Naive thymus-derived CD4-positive, alpha-beta T cell (primary cell): ENCODE measurements at places on chromosomes 3 and 15.

DNA sequence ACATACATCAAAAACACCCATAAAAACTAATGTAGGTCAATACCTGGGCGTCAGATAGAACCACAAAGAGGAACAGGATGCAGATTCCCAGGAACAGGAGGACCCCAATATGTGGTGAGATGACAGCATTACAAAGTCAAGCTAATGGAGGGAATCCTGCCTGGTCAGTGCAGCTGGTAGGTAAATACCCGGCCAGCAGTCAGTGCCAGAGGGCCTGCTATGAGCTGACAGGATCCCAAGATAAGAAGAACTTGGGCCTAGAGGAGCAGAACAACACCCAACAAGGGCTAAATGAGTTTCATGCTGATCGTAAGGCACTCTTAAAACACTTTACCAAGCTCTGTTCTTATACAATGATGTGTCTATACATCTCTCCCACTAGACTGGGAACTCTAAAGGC, 61.2 kb upstream of the KCNMB2 start:
- DNase-seq, result no peak

GRCh38 chr3:37852771-37853170, 8.9 kb upstream of the CTDSPL start:
- DNase-seq, result no peak

DNA sequence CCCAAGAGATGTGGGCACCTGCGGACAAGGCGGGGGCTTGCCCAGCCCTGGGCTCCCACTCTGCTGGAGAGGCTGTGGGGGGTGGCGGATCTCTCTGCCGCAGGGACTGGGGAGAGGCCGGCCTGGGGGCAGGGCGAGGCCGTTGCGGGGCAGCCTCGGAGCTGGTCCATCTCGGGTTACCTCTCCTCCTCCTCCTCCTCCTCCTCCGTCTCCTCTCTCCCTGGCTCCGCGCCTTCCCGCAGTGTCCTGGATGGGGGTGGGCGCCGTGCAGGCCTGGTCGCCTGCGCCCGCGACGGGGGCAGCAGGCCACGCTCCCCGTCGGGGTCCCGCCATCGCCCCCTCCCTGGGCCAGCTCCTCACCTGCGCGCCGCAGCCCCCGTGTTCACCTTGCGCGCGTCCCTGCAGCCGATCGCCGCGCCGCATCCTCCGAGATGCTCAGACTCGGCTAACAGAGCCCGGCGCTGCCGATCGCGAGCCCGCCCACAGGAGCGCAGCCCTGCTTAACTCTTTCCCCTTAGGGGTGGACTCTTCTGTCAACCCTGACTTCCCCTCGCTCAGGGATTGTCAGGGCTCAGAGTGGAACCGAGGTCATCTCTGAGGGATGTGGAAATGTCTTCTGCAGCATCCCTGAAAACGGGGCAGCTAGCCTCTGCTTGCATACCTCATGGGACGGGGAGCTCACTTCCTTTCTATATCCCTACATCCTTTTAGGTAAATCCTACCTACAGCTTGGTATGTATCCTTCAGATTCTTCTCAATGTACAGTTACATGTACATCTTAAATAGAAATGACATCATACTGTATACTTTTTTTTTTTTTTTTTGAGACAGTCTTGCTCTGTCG, at the start of gene PRRT3:
Gene PRRT3, minus strand, starts transcription at position 447 of the 844 bp plus-strand sequence. CDS start 2,293 bp downstream, outside the sequence.
- DNase-seq, result peak; percentile 55

- no peak for DNase-seq
Observed at GRCh38 chr15:95492388-95493070, 838.0 kb upstream of the NR2F2 start.

- DNase-seq, result no peak
Observed at GRCh38 chr3:44896440-44896839, 22.0 kb downstream of the TGM4 start.

DNA sequence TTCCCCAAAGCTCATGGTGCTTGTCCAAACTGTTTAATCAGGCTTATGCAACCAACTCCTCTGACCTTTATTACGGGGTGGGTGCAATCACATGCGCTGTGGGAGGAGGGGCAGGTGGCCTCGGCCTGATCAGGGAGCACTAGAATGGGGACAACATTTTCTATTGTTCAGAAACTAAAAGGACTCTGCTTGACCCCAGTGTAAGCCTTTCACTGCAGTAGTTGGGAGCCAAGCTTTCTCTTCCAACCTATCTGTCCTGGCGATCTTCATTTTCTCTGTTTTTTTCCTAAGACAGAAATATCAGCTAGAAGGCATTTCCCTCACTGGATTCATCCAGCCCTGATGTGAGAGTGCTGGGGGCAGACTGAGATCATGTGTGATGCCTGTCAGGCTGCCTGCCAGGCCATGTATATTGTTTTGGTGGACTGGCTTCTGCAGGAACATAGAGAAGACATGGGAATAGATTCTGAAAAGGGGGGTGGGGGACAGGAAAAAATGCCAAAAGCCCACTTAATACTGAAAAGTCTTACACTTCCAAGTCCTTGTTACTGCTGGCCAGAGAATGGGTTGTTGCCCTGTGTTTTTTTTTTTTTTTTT, 627.0 kb upstream of the TBL1XR1 start:
- no peak for DNase-seq

DNA sequence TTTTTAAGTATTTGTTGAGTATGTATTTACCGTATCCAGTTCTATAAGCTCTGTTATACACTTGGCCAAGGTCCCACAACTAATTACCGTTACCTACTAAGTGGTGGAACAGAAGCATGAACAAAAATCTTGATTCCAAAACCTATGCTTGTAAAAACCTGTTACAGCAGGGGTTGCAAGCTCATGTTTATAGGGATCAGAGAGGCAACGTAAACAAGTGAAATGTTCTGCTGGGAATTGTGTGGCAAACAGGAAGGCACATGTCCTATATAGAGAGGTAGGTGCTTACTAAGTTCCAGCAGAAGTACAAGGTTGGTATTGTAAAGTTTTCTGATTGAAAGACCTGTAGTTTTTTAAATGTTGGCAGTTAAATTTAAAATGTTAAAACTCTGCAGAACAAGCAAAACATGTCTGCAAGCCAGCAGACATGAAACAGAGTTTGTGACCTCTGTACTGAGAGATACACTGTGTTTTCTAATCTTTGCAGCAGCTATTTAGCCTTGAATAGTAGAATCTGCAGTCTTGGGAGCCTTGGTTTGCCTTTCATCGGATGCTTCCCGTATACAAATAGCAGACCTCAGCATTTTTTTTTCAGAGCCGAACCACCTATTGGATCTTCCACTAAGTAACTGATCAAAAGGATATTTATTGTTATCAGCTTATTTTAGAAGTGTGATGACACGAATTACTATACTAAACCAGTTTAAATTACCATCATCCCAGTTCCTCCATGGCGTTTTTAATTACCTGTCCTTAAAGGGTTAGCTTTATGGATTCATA, 11.4 kb downstream of the IREB2 start:
- DNase-seq, result no peak

DNA sequence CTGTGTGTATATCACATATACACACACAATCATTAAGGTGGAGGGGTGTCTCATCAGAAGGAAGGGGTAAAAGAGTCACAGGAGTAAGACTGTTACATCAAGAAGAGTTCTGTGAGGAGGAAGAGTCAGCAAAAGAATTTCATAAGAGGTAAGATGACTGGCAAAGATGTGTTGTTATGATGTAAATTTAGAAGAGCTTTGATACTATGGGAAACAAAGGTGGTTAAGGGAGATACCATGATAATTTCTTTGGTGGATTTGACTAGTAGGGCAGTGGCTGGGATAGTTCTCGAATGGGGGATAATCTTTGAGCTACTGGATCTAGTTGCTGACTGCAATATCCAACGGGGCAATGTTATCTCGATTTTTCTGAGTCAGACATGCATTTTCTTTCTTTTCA, 61.6 kb downstream of the STAG1 start:
- DNase-seq, result no peak

- no peak for DNase-seq
Observed at GRCh38 chr15:64146885-64147681, 4.4 kb upstream of the SNX22 start.

DNA sequence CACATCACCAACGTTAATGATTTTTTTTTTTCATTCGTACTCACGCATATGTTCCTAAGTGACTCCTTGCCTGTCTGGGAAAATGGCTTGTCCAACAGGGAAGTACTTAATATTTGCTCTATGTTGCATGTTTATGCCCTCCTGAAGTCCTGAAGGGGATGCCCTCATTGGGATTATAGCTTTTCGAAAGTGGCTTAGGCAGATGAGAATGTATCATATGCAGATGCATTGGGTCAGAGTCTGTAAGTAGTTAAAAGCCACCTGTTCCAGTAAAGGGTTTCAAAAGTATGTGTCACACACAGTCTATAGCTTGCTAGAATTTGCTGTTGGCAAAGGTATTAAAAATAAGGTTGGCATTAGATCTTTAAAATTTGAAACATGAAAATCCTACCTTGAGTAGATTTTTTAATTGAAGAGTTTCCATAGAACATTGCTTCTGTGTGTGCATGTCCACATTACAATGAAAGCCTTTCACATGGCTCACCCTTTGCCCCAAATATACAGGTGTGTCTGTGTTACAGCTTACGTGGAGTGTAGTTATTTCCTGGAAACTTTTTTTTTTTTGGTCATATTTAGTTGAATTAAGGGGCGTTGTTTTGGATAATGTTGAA, 2.1 kb downstream of the ABHD17C start:
- no peak for DNase-seq

GRCh38 chr15:74345051-74345450, 22.4 kb downstream of the CYP11A1 start:
- no peak for DNase-seq

- DNase-seq, result no peak
Observed at GRCh38 chr3:139198929-139199328, 144.9 kb upstream of the MRPS22 start.

GRCh38 chr15:69648775-69649735, 196.4 kb downstream of the RPLP1 start:
- DNase-seq, result no peak

DNA sequence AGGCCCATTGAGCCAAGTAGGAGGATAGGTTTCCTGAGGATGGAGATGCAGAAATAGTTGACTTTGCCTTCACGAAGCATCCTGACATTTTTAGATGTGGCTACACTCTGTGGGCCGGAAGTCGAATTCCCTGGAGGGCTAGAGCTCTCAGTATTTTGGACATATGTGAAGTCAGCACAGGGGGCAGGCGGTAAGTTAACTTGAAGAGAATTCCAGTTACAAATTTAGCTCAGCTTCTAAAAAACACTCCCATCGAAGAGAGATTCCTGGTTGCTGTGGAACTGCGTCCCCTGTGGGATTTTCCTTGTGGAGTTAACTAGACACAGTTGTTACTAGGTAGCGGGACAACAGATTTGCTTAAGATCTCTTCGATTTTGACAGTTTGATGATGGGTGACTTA, 161.9 kb upstream of the RGMA start:
- no peak for DNase-seq

GRCh38 chr3:139935866-139936817, 1.2 kb downstream of the CLSTN2 start:
- no peak for DNase-seq

DNA sequence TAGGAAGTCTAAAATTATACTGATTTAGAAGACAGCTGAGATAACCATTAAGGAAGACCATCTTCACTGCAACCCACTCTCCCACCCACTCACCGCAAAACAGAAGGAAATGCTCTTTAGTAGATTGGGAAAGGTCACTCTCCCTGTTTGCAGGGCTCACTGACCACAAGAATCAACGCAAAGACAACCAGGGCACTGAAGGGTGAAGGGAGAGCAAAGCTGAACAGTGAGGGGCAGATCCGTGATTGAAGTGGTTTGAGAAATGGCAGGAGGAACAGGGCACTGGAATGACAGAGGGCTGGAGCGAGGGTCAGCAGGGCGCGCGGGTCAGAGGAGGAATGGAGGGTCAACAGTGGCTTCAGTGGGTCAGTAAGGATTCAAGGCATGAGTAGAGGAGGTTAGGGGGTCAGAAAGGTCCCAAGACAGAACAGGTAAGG, 520 bp downstream of the MESD start:
- peak; percentile 27 for DNase-seq

DNA sequence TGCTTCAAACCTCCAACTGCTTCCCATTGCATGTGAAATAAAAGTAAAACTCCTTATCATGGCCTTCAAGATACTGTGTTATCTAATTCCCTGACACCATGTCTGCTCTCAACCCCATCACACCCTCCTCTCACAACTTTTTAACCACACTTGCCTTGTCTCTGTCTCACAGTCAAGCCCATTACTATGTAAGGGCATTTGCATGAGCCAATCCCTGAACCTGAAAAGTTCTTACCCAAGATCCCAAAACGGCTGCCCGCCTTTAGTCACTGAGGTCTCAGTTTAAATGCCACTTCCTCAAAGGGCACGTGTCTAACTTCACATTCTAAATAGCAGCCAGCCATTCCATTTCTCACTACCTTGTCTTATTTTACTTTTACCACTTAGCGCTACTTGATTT, 83.1 kb downstream of the SST start:
- DNase-seq, result no peak

DNA sequence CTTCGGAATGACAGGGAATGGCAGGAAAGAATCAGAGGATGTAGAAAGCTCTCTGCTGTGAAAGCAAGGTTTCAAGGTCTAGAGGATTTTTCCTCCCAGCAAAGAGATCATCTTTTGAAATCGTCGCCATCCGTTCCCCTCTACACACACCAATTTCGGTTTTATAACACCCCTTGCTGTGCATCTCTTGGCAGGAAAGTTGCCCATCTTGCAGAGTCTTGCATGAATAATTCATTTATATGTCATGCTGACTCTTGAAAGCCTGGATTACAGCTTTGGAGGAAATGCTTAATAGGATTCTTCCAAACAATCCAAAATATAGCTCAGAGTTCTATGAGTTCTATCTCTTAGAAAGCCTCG, 262.7 kb downstream of the CHL1 start:
- DNase-seq, result no peak

DNA sequence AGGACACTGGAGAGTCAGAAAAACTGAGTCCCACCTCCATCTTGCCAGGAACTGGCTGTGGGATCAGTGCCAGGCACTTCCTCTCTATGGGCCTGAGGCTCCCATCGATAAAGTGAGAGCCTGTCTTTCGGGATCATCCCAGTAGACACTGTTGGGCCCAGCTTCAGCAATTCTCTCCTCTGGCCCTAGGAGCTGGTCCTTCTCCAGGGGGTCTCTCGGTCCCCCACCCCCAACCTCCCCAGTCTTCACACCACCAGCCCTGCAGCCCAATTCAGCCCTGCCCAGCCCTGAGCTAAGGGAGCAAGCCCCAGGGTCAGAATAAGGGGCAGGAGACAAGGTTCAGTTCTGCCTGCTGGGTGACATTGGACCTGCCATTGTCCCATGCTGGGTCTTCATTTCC, 4.5 kb upstream of the LCTL start:
- no peak for DNase-seq

GRCh38 chr3:71438904-71439303, 144.6 kb downstream of the FOXP1 start:
- no peak for DNase-seq

GRCh38 chr3:150798122-150798618, 35.2 kb upstream of the SIAH2 start:
- no peak for DNase-seq

GRCh38 chr15:89770041-89770440, 6.1 kb upstream of the MESP2 start:
- DNase-seq, result no peak

DNA sequence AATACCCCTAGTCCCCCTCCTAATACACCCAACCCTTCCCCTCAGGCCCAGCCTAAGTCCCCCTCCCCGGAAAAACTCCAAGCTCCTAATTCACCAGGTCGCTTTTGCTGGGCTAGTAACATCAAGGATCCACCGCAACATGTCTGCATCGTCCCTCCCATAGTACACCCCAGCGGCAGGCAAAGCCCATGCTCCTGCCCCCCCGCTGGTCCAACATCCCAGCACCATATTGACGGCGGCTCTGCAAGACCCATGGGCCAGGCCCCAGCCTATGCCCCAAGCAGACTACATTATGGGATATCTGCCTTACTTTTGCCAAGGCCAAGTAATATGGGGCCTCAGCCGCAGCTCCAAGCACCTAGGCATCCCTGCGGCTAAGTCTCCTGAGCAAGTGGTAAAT, 33.5 kb downstream of the ZNF589 start:
- DNase-seq, result no peak

GRCh38 chr3:98791341-98792325, 28.5 kb downstream of the ST3GAL6 start:
- no peak for DNase-seq
